T-cell (primary cell): ENCODE measurements at places on chromosomes 12 and 14. TPM values are rescaled to one million over a fixed set of nuclear protein-coding genes. Genes with fewer than 3 reads are reported as not detected.

DNA sequence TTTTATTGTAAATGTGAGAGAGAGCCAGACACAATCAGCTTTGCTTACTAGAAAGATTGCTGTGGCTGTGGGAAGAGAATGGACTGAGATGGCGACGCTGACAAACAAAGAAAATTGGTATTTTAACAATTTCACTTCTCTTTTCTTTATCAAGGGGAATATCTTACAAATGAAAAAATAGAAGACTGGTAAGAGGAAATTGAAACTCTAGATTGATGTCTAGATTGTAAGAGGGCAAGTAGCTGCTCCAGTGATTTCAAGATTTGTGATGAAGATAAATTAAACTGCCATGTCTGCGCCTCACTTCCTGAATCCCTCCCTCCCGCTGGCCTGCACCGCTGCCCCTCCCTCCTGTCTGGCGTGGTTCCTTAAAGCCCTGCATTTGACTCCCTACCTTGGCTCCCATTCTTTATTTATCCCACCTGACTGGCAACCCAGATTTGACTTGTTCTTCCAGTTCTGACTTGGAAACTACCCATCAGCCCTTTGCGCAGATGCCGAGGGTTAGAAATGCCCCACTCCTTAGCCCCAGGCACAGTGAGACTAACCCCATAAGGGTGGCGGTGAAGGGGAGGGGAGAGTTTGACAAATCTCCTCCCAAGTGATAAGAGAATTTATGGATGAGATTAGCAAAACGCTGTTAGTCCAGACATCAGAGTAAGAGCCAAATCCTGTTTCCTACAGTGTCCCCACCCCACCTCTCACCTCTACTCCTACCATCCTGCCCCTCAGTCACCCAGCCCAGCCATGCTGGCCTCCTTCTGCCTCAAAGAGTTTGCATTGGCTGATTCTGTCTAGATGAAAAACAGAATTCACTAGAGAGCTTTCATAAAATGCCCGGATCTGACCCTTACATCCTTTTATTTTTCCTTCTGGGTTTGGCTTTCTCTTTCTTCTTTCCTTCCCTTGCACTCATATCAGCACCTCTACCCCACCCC is 125.3 kb upstream of the ATF7IP start:
- peak overlapping the region; percentile 59 for H3K27ac ChIP-seq
- peak overlapping the region; percentile 46 for H3K4me3 ChIP-seq
- no peaks in the 10 kb centered on the region for H3K36me3 ChIP-seq
- peaks cover 6% of the 10 kb centered on the region for H3K4me1 ChIP-seq
- H3K27me3 ChIP-seq = no peaks in the 10 kb centered on the region

DNA sequence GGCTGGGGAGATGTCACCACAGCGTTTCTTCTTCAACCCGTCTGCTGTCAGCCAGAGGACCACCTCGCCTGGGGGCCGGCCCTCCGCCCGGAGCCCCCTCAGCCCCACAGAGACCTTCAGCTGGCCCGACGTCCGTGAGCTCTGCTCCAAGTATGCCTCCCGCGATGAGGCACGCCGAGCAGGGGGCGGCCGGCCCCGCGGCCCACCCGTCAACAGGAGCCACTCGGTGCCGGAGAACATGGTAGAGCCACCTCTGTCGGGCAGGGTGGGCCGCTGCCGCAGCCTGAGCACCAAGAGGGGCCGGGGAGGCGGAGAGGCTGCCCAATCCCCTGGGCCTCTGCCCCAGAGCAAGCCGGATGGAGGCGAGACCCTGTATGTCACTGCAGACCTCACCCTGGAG is 38.8 kb downstream of the PLEKHG3 start:
- H3K27ac ChIP-seq = no peak overlapping the region
- no peak for DNase-seq
- peaks cover 32% of the 10 kb centered on the region for H3K36me3 ChIP-seq

The TAS2R14 gene
- 3.5 TPM for total RNA-seq

DNA sequence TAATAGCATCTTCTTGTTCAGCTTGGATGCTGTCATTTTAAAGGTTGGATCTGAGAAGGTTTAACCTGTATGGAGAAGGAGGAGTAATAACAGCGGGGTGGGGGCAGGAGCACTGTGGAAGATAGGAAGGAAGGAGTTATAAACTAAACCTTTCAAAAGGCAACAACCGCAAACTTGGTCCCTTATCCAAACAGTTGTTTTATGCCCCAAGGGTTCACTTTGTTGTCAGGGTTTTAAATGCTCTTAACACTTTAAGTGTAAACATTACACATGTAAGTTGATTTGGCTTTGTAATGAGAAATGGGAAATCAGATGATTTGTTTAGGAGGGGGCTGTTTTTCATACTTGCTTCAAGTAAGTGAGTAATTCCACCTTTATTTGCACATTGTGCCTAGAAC is 3.0 kb downstream of the NPAS3 start:
- H3K4me3 ChIP-seq = no peak overlapping the region
- peaks cover 1% of the 10 kb centered on the region for H3K27me3 ChIP-seq
- H3K4me1 ChIP-seq = no peaks in the 10 kb centered on the region
- no peak for DNase-seq
- H3K27ac ChIP-seq = no peak overlapping the region

DNA sequence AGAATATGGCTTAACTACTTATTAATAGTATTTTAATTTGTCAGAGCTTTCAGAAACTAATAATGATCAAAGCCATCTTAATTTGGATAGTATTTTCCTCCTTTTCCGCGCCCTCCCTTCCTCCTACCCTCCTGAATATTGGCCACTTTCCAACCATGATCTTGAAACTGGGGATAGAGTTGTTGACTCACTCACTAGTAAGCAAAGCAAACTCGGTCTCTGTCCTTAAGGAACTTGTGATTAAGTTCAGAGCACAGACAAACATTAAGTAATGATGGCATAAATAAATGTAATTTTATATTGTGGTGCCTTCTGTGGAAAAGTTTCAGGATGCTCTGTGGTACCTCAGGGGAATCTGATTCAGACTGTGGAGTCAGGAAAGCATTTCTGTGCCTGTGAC is 75.7 kb downstream of the LRRK2 start:
- no peaks in the 10 kb centered on the region for H3K4me1 ChIP-seq
- no peak overlapping the region for H3K27ac ChIP-seq
- H3K27me3 ChIP-seq = no peaks in the 10 kb centered on the region
- H3K4me3 ChIP-seq = no peak overlapping the region
- H3K36me3 ChIP-seq = no peaks in the 10 kb centered on the region

DNA sequence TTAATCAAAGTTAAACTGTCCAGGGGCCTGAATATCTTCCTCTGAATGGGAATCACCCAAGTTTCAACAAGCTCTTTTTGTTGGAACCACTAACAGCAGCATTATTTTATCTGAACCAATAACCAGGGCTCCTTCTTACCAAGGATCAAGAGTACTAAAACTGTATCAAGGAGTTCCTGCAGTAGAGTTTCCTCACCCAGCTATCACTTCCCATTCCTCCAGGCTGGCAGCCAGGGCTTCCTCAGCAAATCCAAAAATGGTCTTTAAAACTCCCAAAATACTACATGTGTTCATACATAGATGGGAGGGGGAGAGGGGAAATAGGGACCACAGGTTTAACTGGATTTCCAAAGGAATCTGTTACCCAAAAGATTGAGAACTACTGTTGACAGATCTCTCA is 10.5 kb downstream of the FMNL3 start:
- peaks cover 24% of the 10 kb centered on the region for H3K4me1 ChIP-seq
- H3K27me3 ChIP-seq = no peaks in the 10 kb centered on the region
- H3K27ac ChIP-seq = no peak overlapping the region
- H3K36me3 ChIP-seq = no peaks in the 10 kb centered on the region

The DEPDC4 gene
- not detected for total RNA-seq

DNA sequence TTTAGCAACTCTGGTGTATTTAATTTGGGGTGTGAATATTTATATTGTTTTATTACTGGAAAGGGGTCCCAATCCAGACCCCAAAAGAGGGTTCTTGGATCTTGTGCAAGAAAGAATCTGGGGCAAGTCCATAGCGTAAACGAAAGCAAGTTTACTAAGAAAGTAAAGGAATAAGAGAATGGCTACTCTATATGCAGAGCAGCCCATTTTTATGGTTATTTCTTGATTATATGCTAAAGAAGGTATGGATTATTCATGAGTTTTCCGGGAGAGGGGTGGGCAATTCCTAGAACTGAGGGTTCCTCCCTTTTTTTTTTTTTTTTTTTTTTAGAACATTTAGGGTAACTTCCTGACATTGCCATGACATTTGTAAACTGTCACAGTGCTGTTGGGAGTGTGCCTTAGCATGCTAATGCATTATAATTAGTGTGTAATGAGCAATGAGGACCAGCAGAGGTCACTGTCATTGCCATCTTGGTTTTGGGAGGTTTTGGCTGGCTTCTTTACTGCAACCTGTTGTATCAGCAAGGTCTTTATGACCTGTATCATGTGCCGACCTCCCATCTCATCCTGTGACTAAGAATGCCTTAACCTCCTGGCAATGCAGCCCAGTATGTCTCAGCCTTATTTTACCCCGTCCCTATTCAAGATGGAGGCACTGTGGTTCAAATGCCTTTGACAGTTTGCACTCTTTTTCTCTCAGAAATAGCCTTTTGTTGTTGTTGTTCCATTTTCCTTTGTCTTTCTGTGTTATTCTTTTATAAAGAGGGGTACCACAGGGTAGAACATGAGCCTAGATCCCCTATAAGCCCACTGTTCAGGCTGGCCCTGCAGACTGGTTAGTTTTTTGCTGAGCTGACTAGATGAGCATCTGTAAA is 75.5 kb upstream of the DCD start:
- H3K4me1 ChIP-seq = no peaks in the 10 kb centered on the region
- no peaks in the 10 kb centered on the region for H3K36me3 ChIP-seq
- no peak overlapping the region for H3K4me3 ChIP-seq
- H3K27me3 ChIP-seq = no peaks in the 10 kb centered on the region
- no peak overlapping the region for H3K27ac ChIP-seq
- no peak for DNase-seq
